ENCODE measurements at places on chromosomes 1 and 21.

- DNase-seq: no peak
Observed at GRCh38 chr1:189607477-189608096, 870.1 kb downstream of the BRINP3 start.

GRCh38 chr1:232999956-233000625 lies 49.7 kb downstream of the NTPCR start:
- DNase-seq: no peak

GRCh38 chr1:15940110-15941043 lies 35.5 kb downstream of the ZBTB17 start:
- DNase-seq: no peak

- peak; percentile 30 for DNase-seq
Observed at GRCh38 chr1:156961709-156962108, 41.3 kb downstream of the LRRC71 start.

GRCh38 chr1:116686723-116687352 lies 19.3 kb upstream of the IGSF3 start:
- no peak for DNase-seq

DNA sequence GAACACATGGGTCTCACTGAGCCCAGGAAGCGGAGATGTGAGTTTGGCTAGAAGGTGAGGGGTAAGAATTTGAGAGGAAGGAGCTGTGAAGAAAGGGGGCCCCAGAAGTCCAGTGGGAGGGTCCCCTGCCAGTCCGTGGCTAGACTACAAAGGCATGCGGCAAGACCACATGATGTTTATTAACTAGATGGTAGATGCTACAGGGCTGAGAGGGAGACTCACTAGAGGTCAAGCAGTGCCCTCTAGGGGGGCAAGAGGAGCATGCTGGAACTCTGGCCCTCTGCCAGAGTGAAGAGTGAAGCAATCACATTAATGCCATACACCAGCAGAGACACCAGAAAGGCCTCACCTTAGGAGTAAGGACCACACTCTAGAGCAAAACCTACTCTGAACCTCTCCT lies 12.2 kb downstream of the KIAA0319L start:
- peak; percentile 73 for DNase-seq

GRCh38 chr1:204983881-204984280 lies 59.1 kb upstream of the CNTN2 start:
- DNase-seq: no peak

DNA sequence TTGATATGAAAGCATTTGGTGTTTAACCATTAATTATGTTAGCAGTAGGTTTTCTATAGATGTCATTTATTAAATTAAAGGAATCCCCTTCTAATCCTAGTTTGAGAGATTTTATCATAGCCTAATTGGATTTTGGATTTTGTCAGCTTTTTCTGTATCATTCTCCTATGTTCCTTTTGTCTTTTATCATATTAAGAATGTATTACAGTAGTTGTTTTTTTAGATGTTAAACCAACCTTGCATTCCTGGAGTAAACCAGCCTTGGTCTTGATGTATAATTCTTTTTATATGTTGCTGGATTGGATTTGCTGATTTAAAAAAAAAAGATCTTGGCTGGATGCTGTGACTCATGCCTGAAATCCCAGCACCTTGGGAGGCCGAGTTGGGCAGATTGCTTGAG lies 5.6 kb downstream of the SETDB1 start:
- peak; percentile 87 for DNase-seq

- DNase-seq: no peak
Observed at GRCh38 chr1:76864383-76864782, 2.9 kb upstream of the ST6GALNAC5 start.

DNA sequence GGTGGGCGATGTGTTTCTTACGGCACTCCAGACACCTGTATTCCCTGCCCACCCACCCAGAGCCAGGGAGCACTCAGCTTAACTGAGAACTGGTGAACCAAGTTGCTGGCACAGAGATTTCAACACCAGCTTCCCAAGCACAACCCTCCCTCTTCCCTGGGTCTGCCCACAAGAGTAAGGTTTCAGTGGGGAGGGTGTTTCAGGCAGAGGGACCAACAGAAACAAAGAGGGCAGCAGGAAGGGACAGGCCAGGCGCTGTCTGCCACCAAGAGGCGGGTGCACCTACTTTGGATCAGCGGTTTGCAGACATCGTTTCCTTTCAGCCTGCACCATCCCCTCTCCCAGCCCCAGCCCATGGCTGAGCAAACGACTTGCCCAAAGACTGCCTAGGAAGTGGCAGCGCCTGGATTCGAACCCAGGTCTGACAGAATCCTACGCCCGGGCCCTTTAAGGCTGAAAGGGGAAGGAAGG lies 21.9 kb upstream of the ALDH4A1 start:
- no peak for DNase-seq

- DNase-seq: no peak
Observed at GRCh38 chr1:45569571-45569961, 14.3 kb upstream of the NASP start.

GRCh38 chr21:28943631-28944030 lies 49.0 kb downstream of the LTN1 start:
- no peak for DNase-seq

DNA sequence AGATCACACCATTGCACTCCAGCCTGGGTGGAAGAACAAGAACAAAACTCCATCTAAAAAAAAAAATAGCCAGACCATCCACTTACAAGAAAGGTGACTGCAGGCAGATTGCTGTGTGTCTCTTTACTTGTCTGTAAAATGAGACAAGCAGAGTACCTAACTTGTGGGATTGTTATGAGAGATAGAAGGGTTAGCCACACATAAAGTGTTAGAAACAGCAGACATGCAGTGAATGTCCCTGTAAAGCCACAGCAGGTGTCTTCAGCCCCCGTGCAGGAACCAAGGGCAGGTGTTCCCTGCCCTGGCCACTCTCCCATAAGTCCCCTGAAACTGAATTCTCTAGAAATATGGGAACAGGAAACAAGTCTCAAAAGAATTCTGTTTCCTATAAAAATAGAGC lies 40.8 kb upstream of the EFHD2 start:
- no peak for DNase-seq

- no peak for DNase-seq
Observed at GRCh38 chr1:109889094-109889493, 21.6 kb upstream of the CSF1 start.

DNA sequence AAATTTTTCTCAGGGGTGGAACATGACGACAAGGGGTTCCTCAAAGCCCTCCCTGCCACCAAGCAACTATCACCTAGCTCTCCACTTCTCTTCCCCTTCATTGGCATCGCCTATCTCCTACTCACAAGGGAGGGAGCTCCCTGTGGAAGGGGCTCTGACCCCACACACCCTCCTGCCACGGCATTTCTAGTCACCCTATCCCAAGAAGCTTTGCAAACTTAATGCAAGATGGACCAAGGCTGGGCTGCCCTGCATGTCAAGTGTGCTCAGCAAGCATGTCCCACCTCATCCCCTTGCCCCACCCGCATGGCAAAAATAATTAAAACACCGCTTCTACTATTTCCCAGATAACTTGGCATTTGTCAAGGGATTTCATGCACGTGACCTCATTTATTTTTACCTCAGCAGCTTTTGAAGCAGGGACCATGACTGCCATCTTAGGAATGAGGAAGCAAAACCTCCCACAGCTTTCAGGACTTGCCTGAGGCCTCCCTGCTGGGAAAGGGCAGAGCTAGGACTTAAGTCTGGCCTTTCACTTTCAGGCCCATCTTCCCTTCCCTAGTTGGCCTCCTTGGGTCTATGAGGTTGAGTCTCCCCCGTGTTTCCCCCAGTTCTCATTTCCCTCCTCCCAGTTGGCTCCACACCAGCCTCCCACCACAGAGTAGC lies 161.3 kb downstream of the TSEN15 start:
- DNase-seq: no peak

- DNase-seq: no peak
Observed at GRCh38 chr1:158003406-158003800, 10.0 kb downstream of the KIRREL1 start.

DNA sequence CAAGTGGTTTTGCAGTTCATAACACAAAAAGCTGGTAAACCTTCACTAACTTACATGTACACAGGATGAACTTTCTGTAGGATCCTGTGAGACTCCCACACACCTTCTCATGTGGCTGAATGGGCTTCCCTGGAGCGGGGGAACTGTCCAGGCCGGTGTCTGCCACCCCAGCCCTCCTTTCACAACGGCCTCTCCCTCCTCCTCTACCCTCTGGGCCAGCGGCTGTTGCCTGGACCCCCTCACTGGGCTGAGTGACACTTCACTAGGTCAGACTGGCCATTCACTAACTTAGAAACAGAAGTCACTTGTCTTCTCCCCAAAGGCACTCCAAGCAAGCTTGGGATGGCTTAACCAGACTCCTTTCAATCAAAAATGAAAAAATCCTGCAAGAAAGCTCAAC lies 16.1 kb downstream of the SSU72 start:
- no peak for DNase-seq

- DNase-seq: no peak
Observed at GRCh38 chr1:9705337-9706093, 54.0 kb downstream of the PIK3CD start.

DNA sequence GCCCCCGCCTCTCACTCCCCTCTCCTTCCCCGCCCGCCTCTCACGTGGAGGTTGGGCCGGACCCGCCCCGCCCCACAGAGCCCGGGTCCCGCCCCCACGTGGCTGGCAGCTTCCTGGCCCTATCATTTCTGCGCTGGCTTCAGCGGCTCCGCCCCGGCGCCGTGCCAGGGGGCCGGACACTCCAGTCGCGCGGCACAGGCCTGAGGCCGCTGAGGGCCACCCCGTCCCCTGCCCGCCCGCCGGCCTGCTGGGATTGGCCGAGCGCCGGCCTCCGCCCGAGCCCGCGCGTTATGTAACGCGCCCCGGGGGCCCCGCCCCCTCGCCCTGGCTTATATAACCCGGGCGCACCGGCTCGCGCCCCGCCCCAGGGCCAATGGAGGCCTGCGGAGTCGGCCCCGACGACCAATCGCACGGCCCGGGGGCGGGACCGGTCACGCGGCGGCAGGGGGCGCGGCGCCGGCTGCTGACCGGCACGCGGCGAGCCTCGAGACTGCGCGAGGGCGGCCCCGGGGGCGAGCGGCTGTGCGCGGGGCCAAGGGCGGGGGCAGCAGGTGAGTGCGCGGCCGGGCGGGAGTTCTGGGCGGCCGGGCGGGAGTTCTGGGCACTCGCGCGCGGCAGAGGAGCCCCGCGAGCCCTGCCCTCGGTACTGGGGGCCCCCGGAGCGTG lies at the start of gene PER3:
Gene PER3 (plus strand): TSS at position 466 of the 666 bp plus-strand sequence. CDS start 587 bp downstream, outside the sequence.
- DNase-seq: peak; percentile 94

DNA sequence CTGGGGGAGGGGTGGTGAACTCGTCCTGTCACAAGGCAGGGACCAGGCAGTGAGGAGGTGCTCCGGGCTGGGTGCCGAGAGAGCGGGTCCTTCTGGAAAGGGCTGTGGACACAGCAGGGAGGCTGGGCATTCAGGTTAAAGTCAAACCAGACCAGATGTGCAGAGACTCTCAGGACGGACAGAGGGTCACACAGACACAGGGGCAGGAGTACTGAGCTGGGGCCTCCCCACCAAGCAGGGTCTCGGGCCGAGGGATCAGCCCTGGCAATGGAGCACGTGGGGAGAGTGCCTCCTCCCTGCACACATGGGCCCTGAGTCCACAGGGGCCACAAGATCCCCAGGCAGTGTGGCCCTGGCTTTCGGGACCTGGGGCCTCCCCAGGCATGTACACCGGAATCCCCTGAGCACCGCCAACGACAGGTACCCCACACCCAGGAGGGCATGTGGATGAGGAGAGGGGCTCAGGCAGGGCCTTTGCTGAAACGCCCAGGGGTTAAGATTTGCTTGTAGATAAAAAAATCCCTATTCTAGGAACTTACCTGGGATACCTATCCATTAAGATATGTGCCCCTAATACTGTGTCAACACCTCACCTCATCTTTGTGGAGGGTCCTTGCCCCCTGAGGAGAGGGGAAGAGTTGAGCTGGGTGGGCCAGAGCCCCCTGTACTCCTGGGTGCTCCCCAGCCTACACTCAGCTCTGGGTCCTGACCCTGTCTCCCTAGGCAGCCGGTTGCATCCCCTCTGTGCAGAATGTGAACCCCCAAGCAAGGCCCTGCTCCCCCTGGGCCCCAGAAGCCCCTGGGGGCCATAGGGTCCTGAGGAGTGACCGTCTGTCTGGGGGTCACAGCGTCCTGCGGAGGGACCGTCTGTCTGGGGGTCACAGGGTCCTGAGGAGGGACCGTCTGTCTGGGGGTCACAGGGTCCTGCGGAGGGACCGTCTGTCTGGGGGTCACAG lies 46.9 kb upstream of the ADARB1 start:
- DNase-seq: no peak

GRCh38 chr1:66853379-66853778 lies 52.3 kb upstream of the INSL5 start:
- no peak for DNase-seq

GRCh38 chr21:42233067-42233961 lies 14.4 kb downstream of the ABCG1 start:
- DNase-seq: peak; percentile 96

- peak; percentile 55 for DNase-seq
Observed at GRCh38 chr1:10796029-10796944, at the start of gene CASZ1. TSS of gene CASZ1 (minus strand) at chr1:10796646. CDS start at chr1:10693889, 102,757 bp downstream.

DNA sequence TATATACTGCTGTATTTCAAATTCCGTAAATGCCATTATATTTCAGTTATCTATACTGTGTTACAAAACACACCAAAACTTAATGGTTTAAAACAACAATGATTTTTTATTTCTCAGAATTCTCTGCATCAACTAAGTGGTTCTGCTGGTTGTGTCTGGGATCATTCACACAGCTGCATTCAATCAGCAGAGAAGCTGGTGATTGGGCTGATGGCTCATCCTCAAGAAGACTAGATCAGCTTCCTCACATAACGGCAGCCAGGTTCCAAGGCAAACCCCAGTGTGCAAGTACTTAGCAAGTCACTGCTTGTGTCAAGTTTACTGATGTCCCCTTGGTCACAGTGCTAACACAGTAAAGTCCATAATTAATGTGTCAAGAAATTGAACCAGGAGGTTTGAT lies 86.3 kb upstream of the VANGL1 start:
- DNase-seq: no peak

GRCh38 chr1:206114692-206115640 lies 2.2 kb downstream of the AVPR1B start:
- peak; percentile 97 for DNase-seq

- no peak for DNase-seq
Observed at GRCh38 chr1:176199707-176200106, 7.4 kb downstream of the COP1 start.

- DNase-seq: no peak
Observed at GRCh38 chr1:112285316-112285715, 110.7 kb upstream of the CTTNBP2NL start.

DNA sequence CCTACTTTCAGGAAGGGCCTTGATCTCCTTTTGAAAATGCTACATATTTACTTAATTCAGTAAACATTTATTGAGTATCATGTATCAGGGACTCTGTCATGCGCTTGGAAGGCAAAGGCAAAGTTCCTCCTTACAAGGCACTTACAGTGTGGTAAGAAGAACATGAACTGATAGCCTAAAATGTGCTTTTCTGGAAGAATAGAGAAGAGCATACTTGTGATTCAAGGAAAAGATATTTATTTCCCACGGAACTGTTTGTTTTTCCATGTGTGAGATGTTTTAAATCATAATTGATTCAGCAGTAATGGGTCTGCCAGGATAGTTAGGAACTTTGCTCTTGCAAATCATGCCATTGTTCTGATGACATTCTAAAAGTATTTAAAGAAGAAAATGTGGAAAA lies 110.1 kb upstream of the ZNHIT6 start:
- no peak for DNase-seq

DNA sequence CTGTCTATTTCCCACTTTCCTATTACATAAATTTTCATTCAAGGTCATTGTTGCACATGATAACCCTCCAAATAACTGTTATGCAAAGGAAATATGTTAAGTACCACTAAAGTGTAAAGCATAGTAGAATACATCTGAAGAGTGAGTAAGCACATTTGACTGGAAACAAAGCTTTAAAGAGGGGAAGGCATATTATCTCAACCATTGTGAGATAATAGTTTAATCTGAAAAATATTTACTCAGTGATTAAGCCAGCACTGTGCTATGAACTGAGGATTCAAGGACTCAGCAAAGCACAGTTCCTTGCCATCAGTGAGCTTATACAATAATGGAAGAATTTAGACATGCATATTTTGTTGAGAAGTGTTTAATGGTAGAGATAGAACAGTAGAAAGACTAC lies 127.4 kb downstream of the HMCN1 start:
- no peak for DNase-seq
